ENCODE measurements at places on chromosomes 3 and 15.

GRCh38 chr3:173774294-173774693 lies 376.8 kb downstream of the NLGN1 start:
- no peak for DNase-seq

GRCh38 chr15:79009379-79009778 lies 64.5 kb upstream of the CTSH start:
- DNase-seq = no peak

- DNase-seq = no peak
Measured at GRCh38 chr3:74842141-74842540, 227.7 kb upstream of the CNTN3 start.

DNA sequence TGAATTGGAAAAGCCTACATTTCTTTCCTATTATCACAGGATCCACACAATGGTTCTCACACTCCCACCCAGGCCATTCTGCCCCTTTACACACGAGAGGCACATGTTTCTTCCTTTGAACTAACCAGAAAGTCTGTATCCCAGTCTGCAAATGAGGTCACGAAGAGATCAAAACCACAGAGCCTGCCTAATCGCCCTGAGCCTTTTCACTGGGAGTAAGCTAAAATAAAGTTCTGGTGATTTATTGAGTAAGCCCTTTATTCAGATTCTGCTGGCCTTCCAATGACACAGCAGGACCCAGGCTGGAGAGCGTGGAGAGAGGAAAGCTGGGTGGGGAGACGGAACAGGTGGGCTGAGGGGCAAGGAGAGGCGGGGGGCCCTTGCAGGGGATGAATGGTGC lies 78.7 kb downstream of the ATP1B3 start:
- no peak for DNase-seq

GRCh38 chr15:37791693-37792092 lies 142.7 kb upstream of the TMCO5A start:
- no peak for DNase-seq

DNA sequence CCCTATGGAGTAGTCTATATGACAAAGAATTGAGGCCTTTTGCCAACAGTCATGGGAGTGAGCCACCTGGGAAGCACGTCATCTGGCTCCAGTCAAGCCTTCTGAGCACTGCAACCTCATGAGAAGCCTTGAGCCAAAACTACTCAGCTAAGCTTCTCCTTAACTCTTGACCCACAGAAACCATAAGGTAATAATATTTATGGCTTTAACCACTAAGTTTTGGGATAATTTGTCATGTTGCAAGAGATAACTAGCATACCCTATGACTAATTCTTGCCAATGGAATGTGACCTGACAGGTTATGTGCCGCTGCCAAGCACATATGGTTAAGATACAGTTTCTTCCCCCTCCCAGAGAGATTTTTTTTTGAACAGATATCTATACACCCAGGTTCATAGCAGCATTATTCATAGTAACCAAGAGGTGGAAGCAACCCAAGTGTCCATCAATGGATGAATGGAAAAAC lies 11.8 kb upstream of the SLC6A11 start:
- no peak for DNase-seq

GRCh38 chr3:103644450-103644849 lies 1209.6 kb downstream of the ZPLD1 start:
- DNase-seq = no peak

- DNase-seq = peak; percentile 7
Measured at GRCh38 chr3:43638594-43639447, 17.0 kb upstream of the ANO10 start.

DNA sequence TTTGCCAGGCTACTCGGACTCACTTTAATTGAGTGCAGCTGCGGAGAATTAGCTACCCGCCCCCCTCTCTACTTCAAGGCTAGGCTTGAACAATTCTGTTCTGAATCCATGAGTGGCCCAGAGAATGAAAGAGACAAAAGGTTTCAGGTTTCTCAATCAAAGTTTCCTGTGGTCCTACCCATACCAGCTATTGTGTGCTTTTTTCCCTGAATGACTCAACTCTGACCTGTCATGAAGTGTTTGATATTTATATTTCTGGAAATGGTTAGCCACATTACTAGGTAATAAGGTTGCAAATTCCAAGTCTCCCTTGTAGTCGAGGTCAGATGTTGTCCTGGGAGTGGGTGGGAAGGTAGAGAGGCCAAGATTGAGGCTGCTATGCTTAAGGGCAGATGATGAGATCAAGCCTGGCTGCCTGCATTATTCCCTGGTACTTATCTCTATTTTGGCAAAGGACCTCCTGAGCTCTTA lies 392.7 kb upstream of the TBL1XR1 start:
- no peak for DNase-seq

- peak; percentile 82 for DNase-seq
Measured at GRCh38 chr15:67833710-67834511, 5.9 kb downstream of the RNU6-1 start.

DNA sequence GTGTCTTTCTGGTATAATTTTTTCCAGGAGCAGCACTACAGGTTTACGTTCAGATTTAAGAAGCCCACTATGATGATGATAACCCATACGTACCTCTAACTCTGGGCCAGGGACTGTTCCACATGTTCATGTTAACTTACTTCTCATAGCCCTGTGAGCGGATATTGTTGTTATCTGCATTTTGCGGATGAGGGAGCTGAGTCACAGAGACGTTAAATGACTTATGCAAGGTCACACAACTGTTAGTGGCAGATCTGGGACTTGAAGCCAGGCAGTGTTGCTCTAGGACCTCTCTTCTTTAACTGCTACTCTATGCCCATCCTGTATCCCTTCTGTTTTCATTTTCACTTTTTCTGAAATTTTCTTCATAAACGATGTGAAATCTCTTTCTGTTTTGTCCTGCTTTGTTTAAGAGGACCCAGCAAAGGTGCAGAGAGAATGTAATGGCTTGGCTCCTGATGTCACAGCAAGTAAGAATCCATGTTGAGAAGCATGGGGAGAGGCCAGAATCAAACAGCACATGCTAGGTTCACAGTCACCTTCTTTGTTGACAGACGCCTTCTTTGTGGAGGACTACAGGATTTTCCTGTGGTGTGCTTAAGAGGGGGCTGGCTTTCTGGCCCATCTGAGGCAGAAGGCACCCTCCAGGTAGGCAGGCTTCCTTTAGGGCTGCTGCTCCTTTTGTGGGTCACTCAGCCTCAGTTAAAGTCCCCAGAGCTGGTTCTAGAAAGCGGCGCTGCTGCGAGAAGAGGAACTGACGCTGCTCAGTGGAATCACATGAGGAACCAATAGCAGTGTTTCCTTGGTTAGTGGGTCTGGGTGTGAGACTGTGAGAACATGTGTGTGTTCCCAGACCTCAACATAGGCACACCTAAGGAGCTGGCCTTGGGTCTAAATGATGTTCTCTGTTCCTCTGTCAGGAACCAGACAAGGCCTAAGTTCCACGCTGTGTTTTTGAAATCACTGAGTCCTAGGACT lies 121.6 kb downstream of the TMEM108 start:
- DNase-seq = no peak

DNA sequence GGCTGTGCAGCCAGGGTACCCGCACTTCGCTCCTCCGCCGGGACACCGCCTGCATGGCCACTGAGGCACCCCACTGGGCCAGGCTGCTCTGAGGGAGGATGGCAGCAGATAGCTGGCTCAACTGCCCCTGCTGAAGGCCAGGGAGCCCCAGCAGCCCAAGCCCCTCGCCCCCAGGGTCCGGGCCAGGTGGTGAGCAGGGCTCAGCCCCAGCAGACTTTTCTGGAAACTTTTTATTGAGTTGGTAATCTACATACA lies 11.5 kb downstream of the PLIN1 start:
- no peak for DNase-seq

DNA sequence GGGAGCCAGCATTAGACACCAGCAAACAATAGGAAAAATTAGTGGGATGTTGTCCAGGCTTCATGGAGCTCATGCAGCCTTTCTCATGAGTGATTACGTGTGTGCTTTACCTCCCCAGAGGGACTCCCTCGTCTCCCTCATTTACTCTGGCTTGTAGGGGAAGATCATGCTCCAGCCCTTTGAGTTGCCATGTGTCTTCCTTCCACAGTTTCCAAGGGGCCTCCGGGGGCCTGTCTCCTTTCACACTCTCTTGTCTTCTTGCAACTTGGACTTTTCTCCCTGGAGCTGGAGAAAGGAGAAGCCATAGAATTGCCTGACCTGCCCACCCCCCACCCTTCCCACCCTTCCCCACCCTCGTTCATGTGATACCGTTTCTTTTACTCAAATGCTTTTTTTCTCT lies 98.7 kb downstream of the FAM43A start:
- no peak for DNase-seq

DNA sequence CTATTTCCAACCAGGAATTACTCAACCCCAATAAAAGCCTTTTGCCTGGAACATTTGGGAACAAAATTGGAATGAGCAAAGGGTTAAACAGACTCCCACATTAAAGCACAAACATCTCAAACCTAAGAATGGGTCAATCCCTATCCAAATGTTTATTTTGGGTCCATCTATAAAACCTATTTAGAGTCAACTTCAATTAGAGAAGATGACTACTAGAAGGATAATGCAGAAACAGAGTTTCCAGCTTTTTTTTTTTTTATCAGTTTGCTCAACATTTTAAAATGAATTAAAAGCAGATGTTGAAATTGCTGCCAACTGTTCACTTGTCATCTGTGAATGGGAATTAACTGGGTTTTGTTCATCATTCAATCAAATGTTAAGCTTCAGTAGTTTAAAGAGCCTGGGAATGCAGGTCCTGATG lies 4.1 kb upstream of the TBC1D23 start:
- DNase-seq = no peak

DNA sequence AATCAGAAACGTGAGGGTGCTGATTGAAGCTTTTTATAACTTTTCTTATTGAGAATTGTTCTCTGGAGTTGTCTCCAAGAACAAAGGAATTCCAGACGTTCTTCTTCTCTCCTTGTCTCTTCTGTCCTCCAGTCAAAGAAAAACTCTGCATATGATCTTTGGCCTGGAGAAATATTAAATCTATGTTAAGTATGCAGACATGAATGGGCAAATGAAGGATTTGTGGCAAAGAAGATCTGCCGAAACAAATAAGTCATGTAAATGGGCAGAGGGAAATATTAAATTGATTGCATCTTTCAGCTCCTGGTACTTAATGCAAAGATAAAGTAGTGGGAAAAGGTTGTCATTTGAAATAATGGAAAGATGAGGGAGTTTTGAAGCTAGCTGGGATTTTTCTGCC lies 74.9 kb downstream of the IGF1R start:
- no peak for DNase-seq

- no peak for DNase-seq
Measured at GRCh38 chr3:141714671-141715070, 23.4 kb upstream of the RNF7 start.

DNA sequence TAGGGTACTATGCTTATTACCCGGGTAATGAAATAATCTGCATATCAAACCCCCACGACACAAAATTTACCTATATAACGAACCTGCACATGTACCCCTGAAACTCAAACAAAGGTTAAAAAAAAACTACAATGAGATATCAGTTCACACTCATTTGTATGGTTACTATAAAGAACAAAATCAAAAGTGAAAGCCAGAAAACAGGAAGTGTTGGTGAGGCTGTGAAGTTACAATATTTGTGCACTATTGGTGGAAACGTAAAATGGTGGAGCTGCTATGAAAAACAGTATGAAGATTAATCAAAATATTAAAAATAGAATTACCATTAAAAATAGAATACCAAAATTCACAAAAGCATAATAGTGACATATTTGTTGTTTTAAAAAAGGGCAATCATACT lies 128.9 kb downstream of the ZIC1 start:
- no peak for DNase-seq

DNA sequence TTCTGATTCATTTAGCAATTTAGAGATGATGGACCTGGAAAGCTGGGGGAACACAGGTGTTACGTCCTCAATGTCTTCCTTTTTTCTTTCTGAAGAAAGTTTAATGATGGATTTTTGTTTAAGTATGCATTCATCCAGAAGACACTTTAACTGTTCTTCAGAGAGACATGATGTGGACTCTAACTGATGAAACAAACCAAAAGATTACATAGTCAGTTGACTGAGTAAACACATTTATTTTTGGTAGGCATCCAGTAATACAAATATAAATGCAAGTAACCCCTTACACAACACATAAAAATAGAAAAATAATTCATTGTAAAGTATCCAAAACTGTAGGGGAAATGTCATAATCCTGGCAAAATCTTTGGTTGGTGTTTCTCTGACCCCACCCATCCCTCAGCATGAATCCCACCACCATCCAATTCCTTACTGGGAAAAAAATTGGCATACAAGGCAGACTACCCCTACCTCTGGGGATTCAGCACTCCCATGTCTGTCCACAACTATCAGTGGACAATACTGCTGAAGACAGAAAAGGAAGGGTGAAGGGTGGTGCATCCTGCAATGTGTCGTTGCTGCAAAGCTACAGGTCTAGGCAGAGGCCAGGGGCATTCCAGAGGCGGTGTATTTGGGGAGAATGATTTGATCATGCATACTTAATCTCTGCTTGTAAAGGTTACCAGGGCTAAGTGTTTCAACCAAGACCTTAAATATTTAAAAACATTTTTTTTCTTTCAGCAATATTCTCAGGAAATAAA lies 37.4 kb downstream of the THBS1 start:
- DNase-seq = no peak

GRCh38 chr3:49339581-49339940 lies 292 bp downstream of the USP4 start:
- DNase-seq = peak; percentile 52

DNA sequence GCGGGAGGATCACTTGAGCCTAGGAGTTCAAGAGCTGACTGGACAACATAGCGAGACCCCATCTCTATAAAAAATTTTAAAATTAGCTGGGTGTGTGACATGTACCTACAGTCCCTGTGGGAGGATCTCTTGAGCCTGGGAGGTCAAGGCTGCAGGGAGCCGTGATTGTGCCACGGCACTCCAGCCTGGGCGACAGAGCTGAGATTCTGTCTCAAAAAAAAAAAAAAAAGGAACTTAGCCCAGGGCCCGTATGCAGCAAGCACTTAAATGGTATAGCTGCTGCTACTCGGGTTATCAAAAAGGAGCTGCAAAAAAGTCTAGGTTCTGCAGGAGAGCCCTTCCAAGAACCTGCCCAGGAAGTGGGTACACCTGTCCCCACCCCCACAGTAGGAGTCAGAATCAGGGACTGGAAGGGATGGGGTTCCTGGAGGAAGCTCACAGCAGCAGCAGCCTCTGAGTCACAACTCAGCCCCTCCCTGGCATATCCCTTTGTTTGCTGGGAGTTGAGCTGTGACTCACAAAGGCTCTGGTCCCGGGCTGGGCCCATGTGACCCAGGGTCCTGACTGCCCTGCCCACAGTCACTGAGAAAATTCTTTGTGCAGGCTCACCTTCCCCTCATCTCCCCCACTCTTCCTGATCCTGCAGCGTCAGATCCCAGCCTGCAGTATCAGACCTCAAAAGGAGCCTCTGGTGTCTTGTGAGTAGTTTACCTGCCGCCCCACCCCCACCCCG lies at the start of gene SPATA12:
Gene SPATA12, plus strand, starts transcription at position 576 of the 733 bp plus-strand sequence. CDS start 13,031 bp downstream, outside the sequence.
- peak; percentile 58 for DNase-seq

GRCh38 chr15:78034495-78035191 lies 42.9 kb downstream of the TBC1D2B start:
- no peak for DNase-seq
